ENCODE measurements at places on chromosomes 12 and 14. TPM values are rescaled to one million over a fixed set of nuclear protein-coding genes. Genes with fewer than 3 reads are reported as not detected.

DNA sequence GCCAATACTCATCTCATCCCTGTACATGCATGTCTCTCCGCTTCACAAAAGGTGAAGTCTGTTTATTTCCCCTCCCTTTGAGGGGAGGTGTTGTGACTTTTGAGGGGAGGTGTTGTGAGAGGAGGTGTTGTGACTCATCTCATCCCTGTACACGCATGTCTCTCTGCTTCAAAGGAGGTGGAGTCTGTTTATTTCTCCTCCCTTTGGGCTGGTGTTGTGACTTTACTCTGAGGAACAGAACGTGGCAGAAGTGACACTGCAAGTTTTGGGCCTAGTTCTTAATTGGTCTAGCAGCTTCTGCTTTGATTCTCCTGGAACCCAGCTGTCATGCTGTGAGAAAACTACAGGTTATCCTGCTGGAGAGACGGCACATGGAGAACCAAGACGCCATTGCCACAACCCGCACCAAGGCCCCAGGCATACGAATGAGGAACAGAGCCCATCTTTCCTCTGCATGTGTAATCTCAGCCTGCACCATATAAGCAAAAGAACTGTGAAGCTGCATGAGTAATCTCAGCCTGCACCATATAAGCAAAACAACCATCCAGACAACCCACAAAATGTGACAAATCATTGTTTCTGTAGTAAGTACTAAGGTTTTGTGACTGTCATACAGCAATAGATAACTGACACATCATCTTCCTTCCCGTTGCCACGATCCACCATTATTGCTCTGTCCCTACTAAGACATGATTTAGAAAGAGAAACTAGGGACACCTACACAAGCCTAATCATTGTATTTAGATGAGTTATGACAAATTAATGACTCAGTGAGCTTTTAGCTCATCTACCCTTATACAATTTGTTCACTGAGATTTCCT, 30.0 kb downstream of the GALNT4 start:
- DNase-seq: no peak

GRCh38 chr14:41297576-41298327, 308.9 kb upstream of the LRFN5 start:
- DNase-seq: no peak

DNA sequence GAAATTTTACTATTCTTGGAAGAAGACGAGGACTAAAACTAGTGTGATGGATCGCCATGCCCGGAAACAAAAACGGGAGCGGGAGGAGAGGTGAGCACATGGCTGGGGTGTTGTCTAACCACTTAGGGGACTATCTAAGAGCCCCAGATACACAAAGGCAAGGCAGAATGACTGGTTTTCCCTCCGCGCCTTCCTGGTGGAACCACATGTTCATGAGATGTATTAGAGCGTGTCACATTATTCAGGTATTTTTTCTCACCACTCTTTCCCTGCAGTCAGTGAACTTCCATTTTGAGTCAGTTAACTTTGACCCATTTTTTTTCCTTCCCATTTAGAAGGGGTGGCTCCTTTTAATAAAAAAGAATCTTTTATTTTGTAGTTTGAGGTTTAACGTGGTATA, 68.8 kb upstream of the TRAF3 start:
- DNase-seq: no peak

- DNase-seq: no peak
Observed at GRCh38 chr14:100156776-100157175, 2.7 kb downstream of the DEGS2 start.

GRCh38 chr14:20587489-20588154, at the start of gene RNASE11:
RNASE11 (minus strand) TSS chr14:20588001.
- no peak for DNase-seq

GRCh38 chr12:108907839-108908351, 28.0 kb downstream of the DAO start:
- DNase-seq: peak; percentile 34

- no peak for DNase-seq
Observed at GRCh38 chr12:39824505-39825212, 205.1 kb upstream of the ABCD2 start.

- DNase-seq: peak; percentile 44
Observed at GRCh38 chr12:48454667-48455066, 17.7 kb upstream of the ANP32D start.

DNA sequence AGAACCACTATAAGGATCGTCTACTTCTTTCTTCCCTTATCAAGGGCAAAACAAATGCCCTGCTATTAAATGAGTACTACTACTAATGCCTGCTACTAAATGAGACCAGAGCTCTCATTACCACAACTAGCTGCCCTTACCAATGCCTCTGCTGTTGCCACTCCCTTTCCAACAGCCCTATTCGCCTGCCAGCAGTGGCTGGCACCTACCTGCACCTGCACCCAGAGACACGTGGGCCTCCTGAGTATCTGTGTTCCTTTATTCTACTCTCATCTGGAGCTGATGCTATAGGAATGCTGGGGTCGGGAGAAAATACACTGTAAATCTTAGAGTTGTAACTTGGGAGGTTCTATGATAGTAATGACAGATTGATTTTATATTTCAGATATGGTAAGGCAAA, 174.7 kb downstream of the SLC2A13 start:
- DNase-seq: no peak

GRCh38 chr12:125092108-125092871, 27.1 kb downstream of the AACS start:
- DNase-seq: no peak

- DNase-seq: no peak
Observed at GRCh38 chr14:104023325-104024055, 62.0 kb upstream of the ASPG start.

GRCh38 chr14:79077096-79077495, 906.9 kb downstream of the NRXN3 start:
- no peak for DNase-seq

DNA sequence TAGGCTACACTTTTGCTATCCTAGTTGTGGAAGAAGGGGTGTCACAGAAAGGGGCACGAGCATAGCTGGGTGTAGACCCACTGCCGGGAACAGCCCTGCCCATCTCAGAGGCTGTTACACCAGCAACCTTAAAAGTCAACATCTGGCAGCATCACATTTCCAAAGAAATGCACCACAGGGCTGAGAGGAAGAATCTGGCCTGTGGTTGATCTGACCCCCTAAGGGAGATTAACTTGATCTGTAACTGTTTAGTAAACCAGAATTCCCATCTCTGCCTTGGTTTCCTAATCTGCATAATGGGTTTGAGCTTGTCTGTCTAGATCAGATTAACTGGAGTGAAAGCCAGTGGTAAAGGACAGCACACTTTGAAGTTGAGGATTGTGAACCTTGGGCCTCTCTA, 1.3 kb downstream of the LRP1-AS start:
- DNase-seq: no peak

TMCC3 gene
- 7.0 TPM for polyA plus RNA-seq

KRT6C gene
- not detected for polyA plus RNA-seq

RNASE7 gene
- 0.21 TPM for polyA plus RNA-seq

BMAL2 gene
- 3.2 TPM for polyA plus RNA-seq

NPAS3 gene
- polyA plus RNA-seq: 0.48 TPM

TAS2R20 gene
- 3.6 TPM for polyA plus RNA-seq

C14orf39 gene
- polyA plus RNA-seq: 2.3 TPM

LRR1 gene
- polyA plus RNA-seq: 11.1 TPM

TOMM20L gene
- 1.7 TPM for polyA plus RNA-seq

L3HYPDH gene
- polyA plus RNA-seq: 45.7 TPM

SYNDIG1L gene
- polyA plus RNA-seq: 0.64 TPM

TRAFD1 gene
- 46.2 TPM for polyA plus RNA-seq
